HepG2 (cell line): ENCODE measurements at places on chromosomes 2 and 18. TPM values are rescaled to one million over a fixed set of nuclear protein-coding genes. Genes with fewer than 3 reads are reported as not detected.

DNA sequence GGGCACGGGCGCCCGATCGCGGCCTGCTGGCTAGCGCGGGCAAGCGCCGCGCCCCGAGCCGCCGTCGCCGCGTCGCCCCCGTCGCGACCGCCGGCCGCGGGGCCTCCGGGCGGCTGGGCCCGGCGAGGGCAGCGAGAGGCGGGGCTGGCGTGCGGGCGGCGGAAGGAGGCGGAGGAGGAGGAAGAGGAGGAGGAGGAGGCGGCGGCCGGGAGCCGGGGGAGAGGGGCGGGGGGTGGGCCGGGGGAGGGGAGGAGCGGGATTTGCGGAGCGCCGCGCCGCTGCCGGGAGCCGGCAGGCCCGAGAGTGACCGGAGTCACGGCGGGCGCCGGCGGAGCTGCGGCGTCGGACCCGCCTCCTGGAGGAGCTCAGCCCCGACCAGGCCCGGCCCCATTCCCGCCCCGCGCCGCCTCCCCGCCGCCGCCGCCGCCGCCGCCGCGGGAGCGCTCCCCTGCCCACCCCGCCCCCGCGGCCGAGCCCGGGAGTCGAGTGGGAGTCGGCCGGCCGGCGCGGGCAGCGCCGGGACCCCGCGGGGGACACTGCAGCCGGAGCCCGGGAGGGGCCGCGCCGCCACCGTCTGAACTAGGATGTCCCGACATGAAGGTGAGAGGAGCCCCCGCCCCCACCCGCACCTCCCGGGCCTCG lies at the start of gene KCMF1:
KCMF1 (plus strand) TSS at position 294 of the 642 bp plus-strand sequence; CDS start at position 585, 291 bp downstream.
- no peaks in the 10 kb centered on the region for H3K27me3 ChIP-seq

DNA sequence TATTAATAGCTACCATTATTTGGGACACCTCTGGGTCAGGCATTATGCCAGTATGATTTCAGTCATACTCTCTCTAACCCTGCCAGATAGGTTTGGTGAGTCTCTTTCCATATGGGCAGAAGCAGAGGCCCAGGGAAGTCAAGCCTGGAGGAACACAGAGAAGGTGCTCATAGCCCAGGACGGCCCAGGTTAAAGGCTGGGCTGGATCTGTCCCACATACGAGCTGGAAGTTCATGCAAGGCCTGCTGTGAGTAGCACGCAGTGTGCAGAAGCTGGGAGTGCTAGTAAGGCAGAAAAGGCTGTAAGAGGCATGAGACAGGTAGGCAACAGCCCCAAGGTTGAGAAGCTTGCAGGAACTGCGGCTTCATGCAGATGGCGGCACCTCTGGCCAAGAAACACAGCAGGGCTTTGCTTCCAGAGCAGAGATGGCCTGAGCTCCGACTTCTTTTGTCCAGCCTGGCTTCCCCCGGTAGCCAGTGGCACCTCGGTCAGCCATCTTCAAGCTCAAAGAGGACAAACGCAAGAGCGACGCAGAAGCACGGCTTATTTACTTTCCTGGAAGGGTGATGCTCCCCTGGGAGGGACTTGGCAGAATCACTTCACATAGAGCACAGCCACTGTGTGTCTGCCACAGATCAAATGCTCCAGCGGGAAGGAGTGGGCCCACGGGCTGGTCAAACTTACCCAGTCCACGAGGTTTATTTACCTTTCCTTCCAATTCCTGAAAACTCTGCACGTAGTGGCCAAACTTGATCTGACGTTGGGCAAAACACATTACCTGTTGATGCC lies 58.5 kb upstream of the MAP4K4 start:
- DNase-seq = no peak
- no peak overlapping the region for H3K4me3 ChIP-seq
- no peaks in the 10 kb centered on the region for H3K36me3 ChIP-seq
- peaks cover 25% of the 10 kb centered on the region for H3K4me1 ChIP-seq
- H3K27me3 ChIP-seq = no peaks in the 10 kb centered on the region

GRCh38 chr2:37615804-37616676 lies 55.4 kb downstream of the CDC42EP3 start:
- H3K27me3 ChIP-seq = 0 out of 3 replicates have a peak, but pooled peaks cover 4% of the 10 kb centered on the region
- DNase-seq = no peak
- no peaks in the 10 kb centered on the region for H3K36me3 ChIP-seq
- H3K4me3 ChIP-seq = no peak overlapping the region
- H3K4me1 ChIP-seq = no peaks in the 10 kb centered on the region
- H3K27ac ChIP-seq = no peak overlapping the region

DNA sequence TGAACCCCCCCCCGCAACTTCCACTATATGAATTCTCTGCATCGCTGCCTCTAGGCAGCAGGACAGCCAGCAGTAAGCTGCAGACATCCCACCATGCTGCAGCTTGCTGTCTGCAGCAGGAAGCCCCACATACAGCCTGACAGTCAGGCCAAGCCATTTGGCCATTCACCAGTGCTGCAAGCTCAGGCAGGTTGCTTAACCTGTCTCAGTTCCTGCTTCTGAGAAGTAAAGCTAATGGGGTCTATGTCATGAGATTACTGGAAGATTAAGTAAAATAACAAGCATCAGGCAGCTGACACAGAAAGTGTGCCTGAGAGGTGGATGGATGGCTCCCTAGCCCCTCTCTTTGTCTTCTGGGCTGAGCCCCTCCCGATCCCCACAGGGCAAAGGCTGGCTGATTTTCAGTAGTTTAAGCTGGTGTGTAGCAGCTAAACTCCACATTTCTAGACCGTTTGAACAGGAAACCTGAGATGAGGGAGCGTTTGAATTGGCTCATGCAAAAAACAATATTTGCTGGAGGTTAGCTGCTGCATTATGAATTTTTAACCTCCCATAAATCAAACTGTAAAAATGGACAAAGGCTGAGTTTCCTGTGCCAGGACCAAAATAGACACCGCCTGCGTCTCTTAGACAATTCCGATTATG lies 193.8 kb upstream of the ARL4C start:
- no peaks in the 10 kb centered on the region for H3K36me3 ChIP-seq
- H3K27ac ChIP-seq = peak overlapping the region; percentile 79
- no peaks in the 10 kb centered on the region for H3K27me3 ChIP-seq
- peak; percentile 42 for DNase-seq

GRCh38 chr18:63783394-63783793 lies 8.2 kb downstream of the SERPINB7 start:
- no peaks in the 10 kb centered on the region for H3K27me3 ChIP-seq
- no peak overlapping the region for H3K4me3 ChIP-seq
- no peaks in the 10 kb centered on the region for H3K36me3 ChIP-seq
- no peak for DNase-seq
- no peaks in the 10 kb centered on the region for H3K4me1 ChIP-seq

ZNF516 gene
- polyA plus RNA-seq = 15.9 and 16.6 TPM in 2 replicates

GAREM2 gene
- polyA plus RNA-seq = 0.29 and 0.37 TPM in 2 replicates

GRCh38 chr2:237754182-237754581 lies 44.4 kb upstream of the RBM44 start:
- no peaks in the 10 kb centered on the region for H3K4me1 ChIP-seq
- no peak overlapping the region for H3K4me3 ChIP-seq
- H3K27ac ChIP-seq = no peak overlapping the region
- no peak for DNase-seq

GRCh38 chr2:241443486-241444223 lies 64.7 kb downstream of the STK25 start:
- H3K27ac ChIP-seq = no peak overlapping the region
- no peaks in the 10 kb centered on the region for H3K27me3 ChIP-seq
- H3K36me3 ChIP-seq = peaks cover 53% of the 10 kb centered on the region
- no peaks in the 10 kb centered on the region for H3K4me1 ChIP-seq
- DNase-seq = no peak

CGREF1 gene
- 23.4 and 30.8 TPM in 2 replicates for polyA plus RNA-seq

DNA sequence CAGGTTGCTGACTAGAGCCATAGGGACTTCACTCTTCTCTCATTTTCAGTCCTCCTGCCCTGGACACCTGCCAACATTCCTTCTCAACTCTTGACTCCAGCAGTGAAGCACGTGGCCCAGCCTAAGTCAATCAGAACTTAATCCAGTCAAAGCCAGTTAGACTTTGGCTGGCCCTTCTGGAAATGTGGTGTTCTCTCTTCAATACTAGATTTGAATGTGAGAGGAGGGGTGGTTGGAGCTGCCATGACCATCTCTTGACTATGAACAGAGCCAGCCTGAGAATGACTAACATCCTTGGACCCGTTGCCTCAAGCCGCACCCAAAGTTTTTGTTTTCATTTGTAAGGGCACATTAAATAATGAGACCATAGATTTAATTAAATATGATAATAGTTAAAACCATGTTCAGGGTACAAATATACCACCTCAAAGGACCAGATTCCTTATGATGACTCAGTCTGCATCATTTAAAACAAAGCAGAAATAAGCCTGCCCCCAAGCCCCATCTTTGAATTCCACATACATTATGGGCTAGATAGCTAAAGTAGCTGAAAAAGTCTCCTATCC lies 49.7 kb upstream of the RASGRP3 start:
- no peak overlapping the region for H3K4me3 ChIP-seq
- no peaks in the 10 kb centered on the region for H3K4me1 ChIP-seq
- no peak overlapping the region for H3K27ac ChIP-seq
- H3K36me3 ChIP-seq = no peaks in the 10 kb centered on the region

WDFY1 gene
- 77.1 and 78.4 TPM in 2 replicates for polyA plus RNA-seq

GRCh38 chr18:39796393-39796792 lies 2158.6 kb upstream of the PIK3C3 start:
- H3K36me3 ChIP-seq = no peaks in the 10 kb centered on the region
- no peak overlapping the region for H3K4me3 ChIP-seq
- DNase-seq = peak; percentile 16

DNA sequence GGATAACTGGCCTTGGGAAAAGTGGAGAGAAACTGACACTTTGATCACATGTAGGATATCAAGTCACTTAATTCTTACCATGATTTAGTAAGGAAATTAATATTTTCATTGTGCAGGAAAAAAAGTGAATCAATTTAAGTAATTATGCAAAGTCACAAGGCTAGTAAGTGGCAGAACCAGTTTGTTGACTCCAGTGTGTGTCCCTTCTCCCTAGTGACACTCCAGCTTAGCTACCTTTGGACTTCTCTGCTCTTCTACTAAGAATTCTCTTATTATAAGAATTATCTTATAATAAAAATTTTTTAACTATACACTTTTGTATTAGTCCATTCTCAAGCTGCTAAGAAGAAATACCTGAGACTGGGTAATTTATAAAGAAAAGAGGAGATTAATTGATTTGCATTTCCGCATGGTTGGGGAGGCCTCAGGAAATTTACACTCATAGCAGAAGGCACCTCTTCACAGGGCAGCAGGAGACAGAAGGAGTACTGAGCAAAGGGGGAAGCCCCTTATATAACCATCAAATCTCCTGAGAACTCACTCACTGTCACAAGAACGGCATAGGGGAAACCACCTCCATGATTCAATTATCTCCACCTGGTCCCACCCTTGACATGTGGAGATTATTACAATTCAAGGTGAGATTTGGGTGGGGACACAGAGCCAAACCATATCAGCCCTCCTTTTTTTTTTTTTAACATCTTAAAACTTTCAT lies 13.6 kb downstream of the COL4A4 start:
- no peak overlapping the region for H3K4me3 ChIP-seq
- no peak for DNase-seq
- no peaks in the 10 kb centered on the region for H3K27me3 ChIP-seq
- no peak overlapping the region for H3K27ac ChIP-seq

- H3K36me3 ChIP-seq = no peaks in the 10 kb centered on the region; the same call in 1 of the 2 replicates
- no peaks in the 10 kb centered on the region for H3K4me1 ChIP-seq
- peak; percentile 66 for DNase-seq
- no peak overlapping the region for H3K4me3 ChIP-seq
- H3K27me3 ChIP-seq = no peaks in the 10 kb centered on the region
Measured at GRCh38 chr18:32289483-32290075, 99.7 kb downstream of the MEP1B start.

DNA sequence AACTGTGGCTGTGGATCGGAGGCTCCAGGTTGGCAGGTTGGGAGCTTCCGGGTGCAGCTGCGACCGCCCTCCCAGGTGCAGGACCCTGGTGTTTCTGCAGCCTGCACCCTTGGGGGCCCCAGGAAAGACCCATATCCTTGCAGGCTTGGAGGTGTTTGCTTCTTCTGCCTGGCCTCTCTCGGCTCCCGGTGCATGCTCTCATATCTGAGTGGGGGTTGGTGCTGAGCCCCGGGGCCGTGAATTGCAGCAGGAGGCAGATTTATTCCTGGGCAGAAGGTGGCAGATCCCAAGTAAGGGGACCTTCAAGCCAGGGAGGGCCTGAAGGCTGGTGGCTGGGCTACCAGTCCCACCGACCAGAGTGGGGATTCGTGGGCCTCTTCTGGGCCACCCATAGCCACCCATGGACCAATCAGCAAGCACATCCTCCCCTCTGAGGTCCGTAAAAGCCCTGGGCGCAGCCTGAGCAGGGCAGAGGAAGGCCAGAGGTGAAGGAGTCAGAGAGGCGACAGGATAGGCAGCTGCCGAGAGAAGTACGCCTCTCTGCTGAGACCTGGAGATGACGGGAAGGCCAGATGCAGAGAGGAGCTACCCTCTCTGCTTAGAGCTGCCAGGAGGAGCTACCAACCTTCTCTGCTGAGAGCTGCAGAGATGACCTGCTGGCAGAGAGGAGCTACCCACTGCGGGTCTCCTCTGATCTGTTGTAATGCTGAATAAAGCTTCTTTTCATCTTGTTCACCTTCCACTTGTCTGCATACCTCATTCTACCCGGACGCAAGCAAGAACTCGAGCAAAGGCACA lies 1279.0 kb upstream of the LRRTM1 start:
- H3K27me3 ChIP-seq = no peaks in the 10 kb centered on the region
- DNase-seq = no peak
- H3K4me1 ChIP-seq = no peaks in the 10 kb centered on the region
- H3K4me3 ChIP-seq = no peak overlapping the region

DNA sequence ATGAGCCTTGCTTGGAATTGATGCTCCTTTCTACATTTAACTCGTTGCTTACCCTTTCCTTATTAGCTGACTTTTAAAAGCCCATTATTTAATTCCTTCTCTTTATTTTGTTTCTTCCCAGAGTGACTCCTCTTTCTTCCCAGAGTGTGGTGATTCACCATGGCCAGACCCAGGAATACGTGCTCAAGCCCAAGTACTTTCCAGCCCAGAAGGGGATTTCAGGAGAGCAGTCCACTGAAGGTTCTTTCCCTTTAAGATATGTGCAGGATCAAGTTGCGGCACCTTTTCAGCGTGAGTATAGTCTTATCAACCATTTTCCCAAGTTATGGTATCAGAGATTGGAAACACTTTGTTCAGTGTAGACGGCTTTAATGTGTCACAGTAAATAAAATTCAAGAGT lies 163.7 kb downstream of the LTBP1 start:
- peaks cover 2% of the 10 kb centered on the region; the same call in 1 of the 2 replicates for H3K27me3 ChIP-seq
- no peak overlapping the region for H3K4me3 ChIP-seq
- H3K27ac ChIP-seq = no peak overlapping the region

DNA sequence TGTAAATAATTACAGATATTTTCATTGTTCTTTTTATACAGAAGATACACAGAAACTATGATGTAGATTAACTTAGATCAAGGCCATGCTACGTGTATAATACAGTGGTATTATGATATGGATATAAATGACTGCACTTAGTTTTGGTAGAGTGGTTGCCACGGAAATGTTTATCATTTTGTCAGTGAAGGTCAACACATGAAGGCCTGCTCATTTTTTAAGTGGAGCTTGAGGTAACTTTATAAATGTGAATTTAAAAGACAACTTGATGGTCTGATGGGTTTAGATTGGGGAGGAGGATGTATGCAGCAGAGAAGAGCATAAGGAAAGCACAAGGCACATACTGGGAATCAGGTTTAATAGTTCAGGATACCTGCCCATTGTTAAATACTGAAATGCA lies 14.4 kb upstream of the BBS5 start:
- no peaks in the 10 kb centered on the region for H3K27me3 ChIP-seq
- H3K4me1 ChIP-seq = 0 out of 2 replicates have a peak, but pooled peaks cover 4% of the 10 kb centered on the region
- no peak overlapping the region for H3K4me3 ChIP-seq
- H3K36me3 ChIP-seq = no peaks in the 10 kb centered on the region

SMAD7 gene
- 15.8 and 17.4 TPM in 2 replicates for polyA plus RNA-seq

GRCh38 chr2:43420389-43420801 lies 175.4 kb downstream of the THADA start:
- peak overlapping the region; percentile 14 for H3K27ac ChIP-seq
- H3K4me1 ChIP-seq = peaks cover 76% of the 10 kb centered on the region
- H3K27me3 ChIP-seq = no peaks in the 10 kb centered on the region
- peak; percentile 68 for DNase-seq
- H3K4me3 ChIP-seq = no peak overlapping the region
